ENCODE measurements at places on chromosomes 12 and 14.

DNA sequence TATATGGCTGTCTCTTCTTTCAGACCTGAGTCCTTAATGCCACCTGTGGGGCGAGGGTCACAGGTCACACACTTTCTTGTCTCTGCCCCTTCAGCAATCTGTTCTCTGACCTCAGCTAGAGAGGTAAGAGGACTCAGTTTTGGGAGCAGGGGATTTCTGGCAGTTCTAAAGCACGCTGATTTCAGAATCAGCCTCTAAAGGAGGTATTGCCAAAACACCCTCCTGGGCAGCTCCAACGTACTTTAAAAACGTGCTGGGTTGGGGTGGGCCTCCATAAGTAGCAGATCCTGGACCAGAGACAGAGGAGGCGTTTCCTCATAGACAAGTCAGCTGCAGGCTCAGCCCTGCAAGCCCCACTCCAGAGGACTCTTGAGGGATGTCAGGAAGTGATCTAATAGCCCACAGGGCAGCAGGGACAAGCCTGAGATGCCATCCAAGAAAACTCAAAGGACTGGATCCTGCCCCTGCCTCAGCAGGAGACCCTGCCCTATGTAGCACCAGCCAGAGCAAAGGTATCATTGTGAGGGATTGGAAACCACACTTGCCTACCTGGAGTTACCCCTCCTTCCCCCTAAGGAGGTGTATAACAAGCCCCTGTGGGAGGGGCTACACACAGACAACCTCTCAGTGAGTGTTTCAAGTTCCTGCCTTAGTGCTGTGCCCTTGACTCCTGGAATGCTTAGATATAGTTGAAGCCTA is 8.5 kb downstream of the CTDSP2 start:
- DNase-seq: no peak

GRCh38 chr14:102373110-102373509 is 10.4 kb downstream of the TECPR2 start:
- no peak for DNase-seq

DNA sequence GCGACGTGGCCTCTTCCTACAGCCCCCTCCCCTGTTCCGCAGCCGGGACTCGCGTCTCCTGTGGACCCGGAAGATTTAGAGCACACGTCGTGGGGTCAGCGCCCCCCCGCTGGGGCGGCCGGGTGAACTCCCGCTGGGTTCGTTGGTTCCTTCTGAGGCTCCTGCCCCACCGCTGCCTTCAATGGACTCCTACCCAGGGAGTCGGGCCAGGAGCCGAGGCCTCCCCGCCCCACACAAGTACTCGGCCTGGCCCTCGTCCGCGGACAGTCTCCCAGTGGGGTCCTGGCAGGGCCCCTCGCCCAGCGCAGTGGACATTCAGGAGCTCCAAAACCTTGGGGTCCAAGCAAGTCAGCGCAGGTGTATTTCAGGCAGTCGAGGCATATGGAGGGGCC is 1.2 kb downstream of the MMP17 start:
- no peak for DNase-seq

DNA sequence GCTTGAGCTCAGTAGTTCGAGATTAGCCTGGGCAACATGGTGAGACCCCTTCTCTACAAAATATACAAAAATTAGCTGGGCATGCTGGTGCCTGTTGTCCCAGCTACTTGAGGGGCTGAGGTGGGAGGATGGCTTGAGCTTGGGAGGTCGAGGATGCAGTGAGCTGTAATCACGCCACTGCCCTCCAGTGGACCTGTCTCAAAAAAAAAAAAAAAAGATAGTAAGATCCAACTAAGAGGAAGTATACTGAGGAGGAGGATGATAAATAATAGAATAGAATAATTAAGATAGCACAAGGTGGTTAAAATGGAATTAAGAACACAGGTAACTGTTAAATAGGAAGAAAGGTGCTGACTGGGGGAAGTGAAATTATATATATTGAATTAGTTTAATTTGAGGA is 37.0 kb upstream of the BAZ1A start:
- no peak for DNase-seq

DNA sequence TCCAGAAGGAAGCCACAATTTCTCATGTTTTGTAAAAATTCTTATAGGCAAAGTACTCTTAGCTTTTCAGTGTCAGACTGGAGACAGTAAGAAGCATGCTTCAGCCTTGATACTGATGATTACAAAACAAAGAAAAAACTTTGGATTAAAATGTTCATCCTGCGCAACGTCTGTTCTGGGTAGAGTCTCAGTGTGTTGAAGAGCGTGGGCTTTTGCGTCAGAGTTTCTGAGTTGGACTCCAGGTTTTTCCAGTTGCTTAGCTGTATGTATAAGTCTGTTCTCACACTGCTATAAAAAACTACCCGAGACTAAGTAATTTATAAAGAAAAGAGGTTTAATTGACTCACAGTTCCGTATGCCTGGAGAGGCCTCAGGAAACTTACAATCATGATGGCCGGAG is 508.1 kb downstream of the DIO2 start:
- DNase-seq: no peak

- DNase-seq: peak; percentile 54
These were observed 27.2 kb upstream of the PNMA1 start for GRCh38 chr14:73741386-73741875.

DNA sequence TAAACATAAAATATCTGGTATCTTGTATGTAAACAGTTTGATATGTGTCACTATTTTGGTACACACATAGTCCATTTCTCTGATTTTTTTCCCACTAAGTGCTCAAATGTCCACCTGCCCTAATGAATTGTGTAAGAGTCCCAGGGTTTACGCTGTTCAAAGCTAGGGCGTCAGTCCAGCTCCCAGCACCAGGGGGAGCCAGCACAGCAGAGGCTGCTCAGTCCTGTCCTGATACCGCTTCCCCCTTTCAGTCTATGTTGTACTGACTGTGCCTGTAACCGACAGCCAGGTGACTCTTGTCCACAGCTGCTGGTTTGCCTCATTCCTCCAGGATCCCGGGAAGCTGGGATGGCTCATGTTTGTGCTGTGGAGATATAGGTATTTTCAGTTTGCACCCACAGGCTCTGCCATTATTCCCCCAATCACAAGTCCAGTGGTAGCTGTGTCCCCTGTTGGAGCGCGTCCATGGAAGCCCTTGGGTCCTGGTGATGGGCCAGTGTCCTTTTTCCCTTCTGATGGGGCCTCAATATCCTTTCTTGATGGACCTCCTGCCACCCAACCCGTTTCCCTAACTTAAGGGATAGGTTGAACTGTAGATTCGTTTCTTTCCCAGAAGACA is 242.0 kb downstream of the NEDD1 start:
- peak; percentile 1 for DNase-seq

GRCh38 chr12:94874518-94875302 is 128.8 kb downstream of the NDUFA12 start:
- no peak for DNase-seq

- DNase-seq: no peak
These were observed 17.2 kb downstream of the REM2 start for GRCh38 chr14:22900081-22900799.

- DNase-seq: no peak
These were observed 10.2 kb upstream of the EMP1 start for GRCh38 chr12:13186302-13186701.

GRCh38 chr12:75964150-75964549 is 67.4 kb downstream of the PHLDA1 start:
- DNase-seq: no peak

DNA sequence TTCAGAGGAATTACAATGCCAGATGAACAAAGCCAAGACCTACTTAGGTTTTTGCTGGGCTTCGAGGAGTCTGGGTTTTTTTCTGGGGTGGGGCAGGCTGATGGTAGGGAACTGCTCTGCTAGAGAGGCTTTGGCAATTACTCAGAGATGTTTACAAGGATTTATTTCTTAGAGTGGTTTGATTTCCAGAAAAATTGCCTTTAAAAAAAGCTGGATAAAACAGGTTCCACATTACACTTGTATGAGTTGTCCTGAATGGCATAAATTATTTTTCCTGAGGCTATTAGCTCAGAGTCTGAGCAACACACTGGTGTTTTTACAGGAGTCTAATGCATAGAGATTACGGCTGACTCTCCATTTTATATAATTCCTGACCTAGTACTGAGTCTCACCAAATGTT is 118.5 kb upstream of the FRMD6 start:
- DNase-seq: no peak

DNA sequence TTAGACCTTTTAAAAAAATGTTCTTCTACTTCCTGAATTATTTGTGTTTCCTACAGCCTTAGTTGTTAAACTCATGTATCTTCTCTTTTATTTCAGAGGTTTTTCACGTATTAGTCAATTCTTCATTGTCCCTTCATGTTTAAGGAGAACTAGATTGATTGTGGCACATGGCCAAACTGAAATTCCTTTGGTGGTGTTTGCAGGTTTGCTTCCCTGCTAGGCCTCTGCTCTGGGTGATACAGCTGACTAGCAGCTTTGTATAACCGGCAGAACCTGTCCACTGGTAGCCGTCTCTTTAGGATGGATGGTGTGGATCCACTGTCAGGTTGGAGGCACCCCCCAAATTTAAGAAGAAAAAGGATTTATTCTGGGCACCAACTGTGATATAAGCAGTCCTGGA is 262.1 kb downstream of the FBXL14 start:
- no peak for DNase-seq

DNA sequence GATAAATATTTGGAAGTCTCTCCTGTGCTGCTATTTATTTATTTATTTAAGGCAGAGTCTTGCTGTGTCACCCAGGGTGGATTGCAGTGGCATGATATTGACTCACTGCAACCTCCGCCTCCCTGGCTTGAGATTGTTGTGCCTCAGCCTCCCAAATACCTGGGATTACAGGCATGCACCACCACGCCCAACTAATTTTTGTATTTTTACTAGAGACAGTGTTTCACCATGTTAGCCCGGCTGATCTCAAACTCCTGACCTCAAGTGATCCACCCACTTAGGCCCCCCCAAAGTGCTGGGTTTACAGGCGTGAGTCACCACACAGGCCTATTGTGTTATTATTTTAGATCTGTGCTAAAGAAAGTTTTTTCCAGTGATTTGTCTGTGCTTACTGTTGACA is 225.2 kb downstream of the CCER1 start:
- no peak for DNase-seq

DNA sequence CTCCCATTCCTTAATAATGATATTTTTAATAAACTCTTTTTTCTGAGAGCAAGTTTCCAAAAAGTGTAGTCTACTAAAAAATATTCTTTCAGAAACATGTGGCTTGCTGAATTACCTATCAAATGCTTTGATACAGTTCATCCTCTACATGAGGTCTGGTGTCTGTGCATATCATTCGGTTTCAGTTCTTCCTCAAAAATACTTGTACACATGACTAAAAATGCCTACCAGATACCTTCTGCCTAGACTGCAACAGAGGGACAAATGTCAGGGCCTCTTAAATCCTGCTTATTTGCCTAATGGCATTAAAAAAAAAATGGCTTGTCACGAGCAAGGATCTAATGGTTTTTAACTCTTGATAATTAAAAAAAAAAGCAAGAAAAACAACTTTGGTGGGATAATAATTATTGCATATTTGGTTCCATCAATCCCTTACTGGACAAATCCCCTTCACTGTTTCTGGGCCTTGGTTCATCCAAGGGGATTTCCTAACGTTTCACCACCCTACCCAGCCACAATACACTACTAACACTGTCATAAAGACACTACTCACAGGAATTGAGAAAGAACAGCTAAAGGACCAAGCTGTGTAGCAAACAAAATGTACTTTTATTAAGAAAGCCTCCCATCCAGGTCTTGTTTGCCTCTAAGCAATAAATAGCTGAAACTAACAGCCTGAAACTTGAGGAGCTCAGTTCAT is 45.7 kb downstream of the PARP11 start:
- DNase-seq: no peak

- no peak for DNase-seq
These were observed 6.2 kb downstream of the TNFAIP2 start for GRCh38 chr14:103129301-103130016.

- DNase-seq: no peak
These were observed 155.8 kb upstream of the KITLG start for GRCh38 chr12:88736031-88736430.

DNA sequence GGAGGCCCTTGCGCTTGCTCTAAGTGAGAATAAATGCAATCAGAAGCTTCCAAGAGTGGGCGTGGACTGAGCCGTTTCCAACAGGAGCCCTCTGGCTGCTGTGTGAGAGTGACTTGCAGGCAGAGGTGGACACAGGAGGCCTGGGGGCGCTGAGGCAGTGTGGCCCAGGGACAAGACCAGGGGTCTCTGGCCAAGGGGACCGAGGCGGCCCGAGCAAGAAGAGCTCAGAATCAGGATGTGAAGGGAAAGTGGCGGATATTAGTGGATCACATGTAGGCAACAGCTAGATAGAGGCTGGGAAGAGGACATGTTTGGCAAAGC is 8.6 kb downstream of the RIMBP2 start:
- DNase-seq: no peak

DNA sequence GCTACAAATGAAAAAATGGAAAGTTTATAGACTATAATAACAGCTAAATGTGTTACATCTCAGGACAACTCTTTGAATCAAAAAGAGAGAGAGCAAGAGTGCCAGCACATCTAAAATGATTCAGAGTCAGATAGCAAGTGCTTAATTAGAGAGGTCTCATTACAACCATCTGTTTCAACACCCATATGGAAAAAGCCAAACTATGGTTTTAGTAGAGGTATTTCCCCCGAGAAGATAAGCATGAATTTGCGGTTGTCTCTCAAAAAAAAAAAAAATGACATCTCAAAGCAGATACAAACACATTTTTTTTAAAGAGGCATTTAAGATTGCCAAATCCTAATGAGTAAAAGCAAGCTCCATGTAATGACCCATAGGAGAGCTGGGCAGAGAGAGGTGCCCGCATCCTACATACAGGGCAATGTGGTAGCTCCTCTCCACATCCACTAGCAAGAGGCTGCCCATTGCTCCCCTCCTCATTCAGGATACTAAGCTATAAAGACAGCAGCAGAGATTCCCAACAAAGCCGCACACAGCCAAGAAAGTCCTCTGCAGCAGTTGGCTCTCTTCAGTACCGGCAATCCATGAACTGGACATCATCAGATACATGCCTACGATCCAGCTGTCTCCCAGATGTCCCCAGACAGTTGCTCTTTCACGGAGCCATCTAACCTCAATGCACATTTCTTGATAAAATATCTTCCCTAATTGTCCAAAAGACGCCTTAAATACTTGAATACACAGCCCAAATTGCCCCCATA is 100.4 kb downstream of the EFCAB11 start:
- DNase-seq: no peak

- DNase-seq: no peak
These were observed 42.0 kb upstream of the RASSF3 start for GRCh38 chr12:64568298-64568697.
